A549 treated with CORT108297 at 1 μM for 4 hours (cell line): ENCODE measurements at places on chromosomes 3 and 15. TPM values are rescaled to one million over a fixed set of nuclear protein-coding genes. Genes with fewer than 3 reads are reported as not detected.

ARIH2 gene
- 56.2 to 63.6 TPM (median 57.0 TPM) in 5 replicates for total RNA-seq

MESP1 gene
- total RNA-seq = 1.7 to 8.5 TPM (median 8.0 TPM) in 5 replicates

NTRK3 gene
- total RNA-seq = 17.6 to 23.0 TPM (median 21.1 TPM) in 5 replicates

FGD5 gene
- 0.02 to 0.03 TPM (median 0.02 TPM) in 3 of 5 replicates, not detected in the others for total RNA-seq

WNT5A gene
- total RNA-seq = 0.76 to 1.2 TPM (median 0.95 TPM) in 5 replicates

GOLGA6L10 gene
- total RNA-seq = 0.46 to 0.79 TPM (median 0.68 TPM) in 5 replicates

LSMEM2 gene
- 0.09 TPM in 2 of 5 replicates, not detected in the others for total RNA-seq

ALPK3 gene
- total RNA-seq = 0.05 to 0.28 TPM (median 0.18 TPM) in 5 replicates

ISL2 gene
- 2.2 to 4.7 TPM (median 4.3 TPM) in 5 replicates for total RNA-seq

WDR93 gene
- 0.11 to 0.23 TPM (median 0.14 TPM) in 5 replicates for total RNA-seq

GLDN gene
- total RNA-seq = 0.02 to 0.07 TPM (median 0.03 TPM) in 3 of 5 replicates, not detected in the others

ARRDC4 gene
- total RNA-seq = 0.15 to 0.24 TPM (median 0.21 TPM) in 5 replicates

ARL6 gene
- total RNA-seq = 5.4 to 6.5 TPM (median 6.1 TPM) in 5 replicates

GOLGA6B gene
- 0.05 TPM in 1 of 5 replicates, not detected in the others for total RNA-seq

GOLGA8J gene
- 0.06 to 0.07 TPM (median 0.06 TPM) in 3 of 5 replicates, not detected in the others for total RNA-seq

MGLL gene
- total RNA-seq = 60.5 to 82.6 TPM (median 67.2 TPM) in 5 replicates

CYP8B1 gene
- not detected in 5 replicates for total RNA-seq

CGNL1 gene
- total RNA-seq = 1.1 to 1.4 TPM (median 1.3 TPM) in 5 replicates

CDCP1 gene
- total RNA-seq = 10.5 to 12.8 TPM (median 12.0 TPM) in 5 replicates

SLC28A2 gene
- not detected in 5 replicates for total RNA-seq

GPR15 gene
- total RNA-seq = not detected in 5 replicates

CATSPER2 gene
- 0.49 to 1.8 TPM (median 0.81 TPM) in 5 replicates for total RNA-seq

TNFAIP8L3 gene
- total RNA-seq = 7.0 to 10.0 TPM (median 8.9 TPM) in 5 replicates

ATP13A5 gene
- not detected in 5 replicates for total RNA-seq

TGM4 gene
- 0.03 to 0.10 TPM (median 0.04 TPM) in 5 replicates for total RNA-seq

ARL6IP5 gene
- total RNA-seq = 83.2 to 107 TPM (median 83.8 TPM) in 5 replicates

SEMA3G gene
- total RNA-seq = 0.09 to 0.32 TPM (median 0.17 TPM) in 5 replicates

SH2D7 gene
- total RNA-seq = not detected in 5 replicates

TGM5 gene
- total RNA-seq = not detected in 5 replicates

DLG1 gene
- total RNA-seq = 13.0 to 19.0 TPM (median 16.9 TPM) in 5 replicates

SLC9A9 gene
- total RNA-seq = 0.18 to 0.29 TPM (median 0.25 TPM) in 5 replicates

SLC9C1 gene
- total RNA-seq = not detected in 5 replicates

PTPRG gene
- 1.6 to 2.8 TPM (median 2.6 TPM) in 5 replicates for total RNA-seq

NAALADL2 gene
- total RNA-seq = 0.14 to 0.42 TPM (median 0.20 TPM) in 4 of 5 replicates, not detected in the other

EOMES gene
- total RNA-seq = 0.95 to 1.6 TPM (median 1.1 TPM) in 5 replicates

PLA2G4E gene
- total RNA-seq = 0.02 TPM in 1 of 5 replicates, not detected in the others

ST3GAL6 gene
- total RNA-seq = 0.64 to 1.4 TPM (median 0.87 TPM) in 5 replicates

PLSCR5 gene
- not detected in 5 replicates for total RNA-seq

KIF7 gene
- total RNA-seq = 3.5 to 5.1 TPM (median 4.4 TPM) in 5 replicates

NLGN1 gene
- not detected in 5 replicates for total RNA-seq

ASB14 gene
- not detected in 5 replicates for total RNA-seq

EPHB1 gene
- 0.02 to 0.09 TPM (median 0.06 TPM) in 4 of 5 replicates, not detected in the other for total RNA-seq

TMCO5A gene
- total RNA-seq = not detected in 5 replicates

IL16 gene
- 0.07 to 0.25 TPM (median 0.17 TPM) in 3 of 5 replicates, not detected in the others for total RNA-seq

TMC3 gene
- not detected in 5 replicates for total RNA-seq

CHL1 gene
- total RNA-seq = not detected in 5 replicates
